Naive thymus-derived CD4-positive, alpha-beta T cell (primary cell): ENCODE measurements at places on chromosomes 7 and 10. TPM values are rescaled to one million over a fixed set of nuclear protein-coding genes. Genes with fewer than 3 reads are reported as not detected.

Gene MYH16
- total RNA-seq = not detected

Gene PTPN20
- 1.1 TPM for total RNA-seq

Gene ANXA7
- 118 and 123 TPM in 2 replicates for total RNA-seq

Gene ARHGAP19
- total RNA-seq = 12.8 TPM

GRCh38 chr7:117229350-117229749 lies 93.5 kb downstream of the WNT2 start:
- H3K27ac ChIP-seq = no peak overlapping the region
- no peak for DNase-seq
- no peaks in the 10 kb centered on the region for H3K27me3 ChIP-seq
- no peak overlapping the region for H3K4me3 ChIP-seq
- no peaks in the 10 kb centered on the region for H3K36me3 ChIP-seq

DNA sequence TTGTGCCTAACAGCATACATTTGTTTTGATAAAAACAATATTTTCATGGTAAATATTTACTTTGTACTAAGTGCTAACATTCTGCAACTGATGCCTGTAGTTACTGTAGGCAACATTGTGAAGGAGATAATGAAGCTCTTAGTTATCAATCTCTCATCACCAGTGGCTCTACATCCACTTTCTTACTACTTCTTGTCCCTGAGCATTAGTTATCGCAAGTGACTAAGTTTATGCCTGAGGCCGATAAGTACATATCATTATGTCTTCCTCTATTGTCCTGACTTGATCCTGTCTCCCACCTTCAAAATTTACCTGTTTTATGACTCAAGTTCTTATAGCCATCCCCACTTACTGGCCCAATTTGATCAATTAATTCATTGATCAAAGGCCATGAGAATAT lies 63.6 kb downstream of the MACC1 start:
- H3K27ac ChIP-seq = no peak overlapping the region
- DNase-seq = no peak
- H3K27me3 ChIP-seq = no peaks in the 10 kb centered on the region
- no peak overlapping the region for H3K4me3 ChIP-seq

DNA sequence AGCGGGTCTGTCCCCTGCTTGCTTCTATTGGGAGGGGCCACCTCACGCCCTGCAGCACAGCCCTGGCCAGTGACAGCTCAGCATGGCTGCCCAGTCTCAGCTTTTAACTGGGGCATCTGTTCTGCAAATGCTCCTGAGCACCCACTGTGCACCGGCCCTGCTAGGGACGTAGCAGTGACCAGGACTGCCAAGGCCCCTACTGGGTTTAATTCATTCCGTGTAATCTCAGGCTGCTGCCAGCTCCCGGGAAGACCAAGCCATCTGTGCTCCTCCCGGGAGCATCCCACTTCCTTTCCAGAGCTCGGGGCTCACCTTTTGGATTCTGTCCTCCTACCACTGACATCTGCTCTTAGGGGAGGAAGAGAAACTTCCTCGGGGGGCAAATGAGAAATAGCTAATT lies 85.2 kb downstream of the ADARB2 start:
- H3K4me1 ChIP-seq = no peaks in the 10 kb centered on the region
- no peak for DNase-seq
- no peaks in the 10 kb centered on the region for H3K27me3 ChIP-seq
- no peak overlapping the region for H3K27ac ChIP-seq

- no peaks in the 10 kb centered on the region for H3K36me3 ChIP-seq
- H3K4me3 ChIP-seq = no peak overlapping the region
- no peaks in the 10 kb centered on the region for H3K27me3 ChIP-seq
- no peaks in the 10 kb centered on the region for H3K4me1 ChIP-seq
Measured at GRCh38 chr10:132232023-132232951, 45.5 kb downstream of the DPYSL4 start.

GRCh38 chr7:46651561-46652088 lies 730.6 kb upstream of the IGFBP3 start:
- no peaks in the 10 kb centered on the region for H3K4me1 ChIP-seq
- H3K27me3 ChIP-seq = no peaks in the 10 kb centered on the region
- DNase-seq = no peak
- no peak overlapping the region for H3K4me3 ChIP-seq
- H3K27ac ChIP-seq = no peak overlapping the region
